ENCODE measurements at places on chromosomes 1 and 21.

DNA sequence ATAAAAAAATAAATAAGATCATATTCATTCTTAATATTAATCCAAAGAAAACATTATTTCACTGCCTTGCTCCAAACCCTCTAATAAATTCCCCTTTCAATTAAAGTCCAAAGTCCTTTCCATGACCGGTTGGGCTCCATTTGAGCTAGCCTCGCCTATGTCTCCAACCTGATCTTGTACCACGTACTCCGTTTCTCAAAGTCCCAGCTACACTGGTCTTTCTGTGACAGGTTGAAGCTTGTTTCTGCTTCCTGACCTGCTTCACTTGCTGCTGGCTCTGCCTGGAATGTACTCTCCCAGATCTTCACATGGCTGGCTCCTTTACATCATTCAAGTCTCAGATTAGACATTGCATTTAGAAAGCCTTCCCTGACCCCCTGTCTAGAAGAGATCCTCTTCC, 16.4 kb downstream of the RPL5 start:
- DNase-seq = no peak

- DNase-seq = peak; percentile 55
Observed at GRCh38 chr1:47388891-47389238, 27.2 kb upstream of the FOXE3 start.

- peak; percentile 29 for DNase-seq
Observed at GRCh38 chr1:1402072-1402900, 3.2 kb upstream of the CCNL2 start.

DNA sequence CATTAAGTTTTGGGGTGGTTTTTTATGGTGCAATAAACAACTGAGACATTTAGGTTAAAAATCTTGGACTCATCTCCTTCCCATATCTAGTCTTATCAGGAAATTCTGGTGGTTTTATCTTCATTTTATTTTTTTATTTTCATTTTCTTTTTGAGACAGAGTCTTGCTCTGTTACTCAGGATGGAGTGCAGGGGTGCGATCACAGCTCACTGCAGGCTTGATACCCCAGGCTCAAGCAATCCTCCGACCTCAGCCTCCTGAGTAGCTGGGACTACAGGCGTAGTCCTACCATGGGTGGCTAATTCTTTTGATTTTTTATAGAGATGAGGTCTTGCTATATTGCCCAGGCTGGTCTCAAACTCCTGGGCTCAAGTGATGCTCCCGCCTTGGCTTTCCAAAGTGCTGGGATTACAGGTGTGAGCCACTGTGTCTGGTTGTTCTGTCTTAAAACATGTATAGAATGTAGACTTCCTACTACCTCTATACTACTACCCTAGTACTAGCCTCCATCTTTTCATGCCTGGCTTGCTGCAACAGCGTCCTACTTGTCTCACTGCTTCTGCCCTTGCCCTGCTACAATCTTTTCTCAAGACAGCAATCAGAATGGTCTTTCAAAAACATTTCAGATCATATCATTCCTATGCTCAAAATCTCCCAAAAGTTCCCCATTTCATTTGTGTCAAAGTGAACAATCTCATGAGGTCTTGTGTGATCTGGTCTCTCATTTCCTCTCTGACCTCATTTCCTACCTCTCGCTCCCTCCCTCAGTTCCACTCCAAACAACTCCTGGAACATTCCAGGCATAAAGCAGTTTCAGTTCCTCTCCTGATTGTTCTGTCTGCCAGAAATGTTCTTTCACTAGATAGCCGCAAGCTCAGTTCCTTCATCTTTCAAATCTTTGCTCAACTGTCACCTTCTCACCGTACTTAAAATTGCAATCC, 5.9 kb upstream of the FCGR2A start:
- no peak for DNase-seq

DNA sequence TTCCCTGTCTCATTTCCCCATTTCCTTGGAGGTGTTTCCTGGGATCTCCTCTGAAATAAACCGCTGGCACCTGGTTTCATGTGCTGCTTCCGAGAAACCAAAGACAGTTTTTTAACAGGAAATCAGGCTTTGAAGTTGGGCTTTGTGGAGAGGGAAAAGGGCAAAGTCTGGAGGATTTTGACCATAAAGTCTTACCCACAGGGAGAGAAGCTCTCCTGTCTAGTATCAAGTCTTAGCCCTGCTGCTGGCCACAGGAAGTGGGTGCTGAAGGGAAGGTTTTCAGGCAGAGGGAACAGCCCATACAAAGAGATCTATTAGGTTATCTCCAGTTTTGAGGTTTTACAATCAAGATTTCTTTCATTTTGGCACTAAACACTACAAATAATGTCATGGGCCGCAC, 29.3 kb downstream of the SLC5A9 start:
- no peak for DNase-seq

DNA sequence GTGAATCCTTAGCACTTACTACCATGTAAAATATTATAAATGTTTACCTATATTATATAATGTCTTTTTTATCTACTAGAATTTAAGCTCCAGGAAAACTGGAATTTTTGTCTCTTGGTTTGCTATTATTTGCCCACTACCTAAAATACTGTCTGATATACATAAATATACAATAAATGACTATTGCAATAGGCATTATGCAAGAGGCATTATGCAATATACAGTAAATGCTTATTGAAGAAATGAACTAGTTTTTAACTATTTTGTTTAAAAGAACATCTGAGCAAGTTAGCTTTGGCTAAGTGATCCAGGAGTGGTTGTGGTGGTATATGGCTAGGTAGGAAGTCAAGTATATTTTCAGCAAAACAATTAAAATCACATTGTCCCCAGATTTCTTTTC, 640.2 kb upstream of the PKN2 start:
- DNase-seq = no peak

GRCh38 chr1:243950166-243950565, 100.1 kb upstream of the AKT3 start:
- DNase-seq = no peak

DNA sequence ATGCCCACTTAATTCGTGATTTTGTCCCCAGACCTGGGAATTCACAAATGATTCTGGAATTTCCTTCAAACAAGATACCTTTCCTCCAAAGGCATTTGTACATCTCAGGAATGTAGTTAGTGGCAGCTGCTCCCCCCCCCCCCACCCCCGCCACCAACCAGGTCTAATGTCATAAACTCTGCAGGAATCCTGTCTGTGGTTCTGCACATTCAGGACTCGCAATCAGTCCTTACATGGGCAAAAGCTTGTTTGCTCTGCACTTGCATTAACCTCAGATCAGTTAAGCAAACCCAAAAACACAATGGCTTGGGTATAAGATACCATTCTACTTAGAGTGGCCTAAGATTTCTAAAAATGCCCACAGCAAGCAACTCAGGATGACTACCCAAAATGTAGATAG, 143.8 kb downstream of the TGFB2 start:
- no peak for DNase-seq

- no peak for DNase-seq
Observed at GRCh38 chr1:107926436-107927080, 38.4 kb downstream of the VAV3 start.

DNA sequence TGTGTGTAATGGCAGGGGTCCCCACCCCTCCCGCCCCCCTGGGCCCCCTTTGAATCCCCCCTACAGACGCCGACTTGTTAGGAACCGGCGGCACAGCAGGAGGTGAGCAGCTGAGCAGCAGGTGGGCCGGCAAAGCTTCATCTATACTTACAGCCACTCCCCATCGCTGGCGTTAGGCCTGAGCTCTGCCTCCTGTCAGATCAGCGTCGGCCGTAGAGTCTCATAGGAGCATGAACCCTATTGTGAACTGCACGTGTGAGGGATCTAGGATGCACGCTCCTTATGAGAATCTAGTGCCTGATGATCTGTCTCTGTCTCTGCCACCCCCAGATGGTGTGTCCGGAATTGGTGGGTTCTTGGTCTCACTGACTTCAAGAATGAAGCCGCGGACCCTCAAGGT, 14.9 kb upstream of the VPS26C start:
- DNase-seq = peak; percentile 20

GRCh38 chr1:15523104-15524020, 653 bp downstream of the CASP9 start:
- no peak for DNase-seq

DNA sequence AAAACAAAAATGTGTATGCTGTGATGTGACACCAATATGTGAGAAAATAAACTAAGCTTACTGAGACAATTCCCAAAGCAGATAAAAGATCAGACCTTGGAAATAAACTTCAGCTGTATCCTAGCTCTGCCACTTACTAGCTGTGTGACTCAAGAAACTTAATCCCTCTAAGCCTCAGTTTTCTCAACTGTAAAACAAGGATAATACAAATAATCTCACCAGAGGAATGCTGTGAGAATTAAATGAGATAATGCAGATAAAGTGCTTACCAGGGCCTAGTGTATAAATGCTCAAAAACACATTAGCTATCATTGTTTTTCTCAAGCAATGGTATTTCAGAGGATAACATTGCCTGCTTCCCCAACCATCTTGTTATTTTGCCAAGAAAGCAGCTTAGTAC, 2.1 kb downstream of the HEATR1 start:
- no peak for DNase-seq

GRCh38 chr1:193516755-193517388, 330.5 kb upstream of the B3GALT2 start:
- no peak for DNase-seq

- no peak for DNase-seq
Observed at GRCh38 chr1:69290291-69290690, 277.4 kb upstream of the LRRC7 start.

GRCh38 chr1:113247355-113247754, 143.0 kb upstream of the MAGI3 start:
- no peak for DNase-seq

DNA sequence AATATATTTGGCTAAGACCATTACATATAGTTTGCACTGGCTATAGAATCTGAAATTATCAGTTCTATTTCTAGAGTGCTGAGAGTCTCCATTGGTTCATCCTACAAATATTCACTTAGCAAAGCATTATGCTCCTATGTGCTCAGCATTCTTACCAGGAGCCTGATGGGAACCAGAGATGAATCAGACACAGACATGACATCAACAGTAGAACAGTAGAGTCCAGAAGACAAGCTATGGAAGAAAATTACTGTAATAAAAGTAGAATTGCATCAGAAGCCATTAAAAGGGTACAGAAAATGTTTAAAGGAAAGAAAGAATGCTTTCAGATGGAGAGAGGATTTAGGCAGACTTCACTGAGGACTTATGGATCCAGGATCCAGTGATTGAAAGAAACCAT, 271.7 kb upstream of the SNX7 start:
- DNase-seq = no peak

GRCh38 chr1:67586596-67586995, 98.4 kb upstream of the GADD45A start:
- no peak for DNase-seq

GRCh38 chr1:89356658-89357400, 7.0 kb upstream of the GBP6 start:
- no peak for DNase-seq

- no peak for DNase-seq
Observed at GRCh38 chr1:212218911-212219310, 66.3 kb upstream of the PPP2R5A start.

GRCh38 chr1:89274411-89274857, 1.8 kb upstream of the GBP5 start:
- DNase-seq = no peak

DNA sequence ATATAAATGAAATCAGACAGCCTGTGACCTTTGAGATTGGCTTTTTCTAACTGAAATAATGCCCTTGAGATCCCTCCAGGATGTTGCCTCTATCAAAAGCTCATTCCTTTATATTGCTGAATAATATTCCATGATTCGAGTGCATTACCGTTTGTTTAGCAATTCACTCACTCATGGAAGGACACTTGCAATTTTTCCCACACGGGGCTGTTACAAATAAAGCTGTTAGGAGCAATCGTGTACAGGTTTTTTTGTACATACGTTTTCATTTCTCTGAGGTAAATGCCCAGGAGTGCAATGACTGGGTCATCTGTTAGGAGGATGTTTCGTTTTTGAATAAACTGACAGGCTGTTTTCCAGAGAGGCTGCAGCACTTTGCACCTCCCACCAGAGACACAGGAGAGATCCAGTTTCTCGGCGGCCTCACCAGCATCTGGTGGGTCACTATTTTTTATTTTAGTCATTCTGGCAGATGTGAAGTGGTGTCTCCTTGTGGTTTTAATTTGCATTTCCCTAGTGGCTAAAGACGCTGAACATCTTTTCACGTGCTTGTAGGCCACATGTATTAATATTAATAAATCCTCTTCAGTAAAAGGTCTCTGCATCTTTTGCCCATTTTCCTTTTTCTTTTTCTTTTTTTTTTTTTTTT, 11.0 kb downstream of the PRDM15 start:
- no peak for DNase-seq

DNA sequence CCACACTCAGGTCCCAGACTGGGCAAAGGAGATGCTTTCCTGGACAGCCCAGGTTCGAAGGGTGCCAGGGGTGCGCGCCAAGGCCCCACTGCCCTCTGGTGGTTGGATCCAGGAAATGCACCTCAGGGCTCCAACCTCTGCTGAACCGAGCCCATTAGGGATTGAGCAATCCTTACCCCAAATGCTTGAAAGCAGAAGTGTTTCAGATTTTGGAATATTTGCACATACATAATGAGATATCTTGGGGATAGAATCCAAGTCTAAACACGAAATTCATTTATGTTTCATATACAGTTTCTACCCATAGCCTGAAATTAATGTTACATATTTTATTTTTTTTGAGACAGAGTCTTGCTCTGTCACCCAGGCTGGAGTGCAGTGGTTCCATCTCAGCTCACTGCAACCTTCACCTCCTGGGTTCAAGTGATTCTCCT, 57.4 kb downstream of the SLC9A1 start:
- DNase-seq = peak; percentile 63

DNA sequence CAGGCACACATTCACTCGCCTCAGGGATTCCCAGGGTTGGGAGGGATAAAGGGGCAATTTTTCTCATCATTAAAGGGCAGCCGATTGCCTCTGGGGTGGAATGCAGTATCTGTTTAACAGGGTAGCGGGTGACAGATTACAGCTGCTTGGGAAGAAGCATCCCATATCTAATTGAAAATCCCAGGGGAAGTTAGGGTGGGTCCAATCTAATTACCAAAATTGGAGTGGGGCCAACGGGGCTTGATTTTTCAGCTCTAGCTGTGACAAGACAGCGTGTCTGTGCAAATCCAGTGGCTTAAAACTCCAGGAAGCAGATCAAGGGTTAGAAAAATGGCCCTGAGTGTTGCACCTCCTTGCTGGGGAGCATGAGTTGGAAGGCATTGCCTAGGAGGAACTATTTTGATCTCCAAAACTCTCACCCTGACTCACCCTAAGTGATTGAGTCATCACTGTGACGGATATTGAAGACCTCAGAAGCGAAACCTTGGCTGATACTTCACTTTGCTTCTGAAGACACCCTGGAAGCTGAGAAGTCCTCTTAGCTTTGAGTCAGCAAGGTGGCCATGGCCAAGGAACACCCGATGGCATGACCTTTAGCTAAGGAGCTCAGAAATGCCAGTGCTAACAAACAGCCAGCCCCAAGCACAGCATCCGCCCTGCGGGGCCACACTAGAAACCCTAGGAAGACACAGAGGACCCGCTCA, 46.0 kb downstream of the GRHL3 start:
- DNase-seq = peak; percentile 70
